Activated CD4-positive, alpha-beta T cell treated with anti-CD3 and anti-CD28 coated beads for 24 hours (primary cell): ENCODE measurements at places on chromosomes 3 and 15.

- no peak for DNase-seq
Observed at GRCh38 chr15:59185725-59186124, 20.9 kb upstream of the LDHAL6B start.

DNA sequence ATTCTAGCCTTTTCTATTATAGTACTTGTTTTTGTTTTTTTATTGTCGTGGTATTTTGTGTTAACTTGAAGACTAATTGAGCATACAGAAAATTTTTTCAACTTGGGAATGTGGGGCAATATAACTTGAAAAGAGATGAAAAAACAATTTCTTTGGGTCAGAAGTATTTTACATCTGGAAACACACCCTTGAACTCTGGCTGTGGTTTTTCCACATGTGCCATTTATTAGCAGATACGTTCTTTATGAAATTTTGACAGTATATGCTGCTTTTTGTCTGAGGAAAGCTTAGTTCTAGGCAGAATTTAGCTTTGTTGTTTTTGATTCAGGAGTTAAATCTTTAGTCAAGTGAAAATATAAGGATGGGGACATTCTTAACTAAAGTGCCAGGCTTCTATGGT is 44.7 kb downstream of the TCF12 start:
- DNase-seq, result no peak

DNA sequence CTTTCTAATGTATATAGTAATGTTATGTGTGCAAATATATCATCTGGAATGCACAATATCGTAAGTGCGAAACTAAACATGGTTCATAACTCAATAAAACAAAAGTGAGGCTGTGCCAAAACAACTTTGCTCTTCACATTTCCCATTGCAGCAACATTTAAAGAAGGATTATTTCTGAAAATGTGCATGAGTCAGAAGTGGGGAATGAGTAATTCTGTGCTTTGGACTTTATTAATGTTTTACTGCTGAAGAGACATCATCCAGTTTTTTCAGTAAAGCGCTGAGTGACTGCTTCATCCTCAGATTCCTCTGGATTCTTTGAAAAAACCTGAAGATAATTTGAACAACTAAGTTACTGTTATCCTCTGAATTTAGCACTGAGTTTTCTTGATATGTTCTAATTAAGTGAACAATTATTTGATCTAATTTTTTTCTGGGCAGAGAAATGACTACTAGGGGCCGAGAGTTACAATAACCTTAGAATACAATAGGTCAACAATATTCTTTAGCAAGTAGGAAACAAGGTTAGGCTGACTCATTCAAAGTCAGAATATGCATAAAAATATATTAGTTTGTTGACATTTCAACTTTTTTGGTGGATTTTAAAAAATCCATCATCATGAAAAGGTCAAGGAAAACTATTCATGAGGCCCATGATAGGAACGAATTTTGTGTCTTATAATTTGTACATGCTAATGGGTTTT is 20.0 kb upstream of the PLCL2 start:
- no peak for DNase-seq

DNA sequence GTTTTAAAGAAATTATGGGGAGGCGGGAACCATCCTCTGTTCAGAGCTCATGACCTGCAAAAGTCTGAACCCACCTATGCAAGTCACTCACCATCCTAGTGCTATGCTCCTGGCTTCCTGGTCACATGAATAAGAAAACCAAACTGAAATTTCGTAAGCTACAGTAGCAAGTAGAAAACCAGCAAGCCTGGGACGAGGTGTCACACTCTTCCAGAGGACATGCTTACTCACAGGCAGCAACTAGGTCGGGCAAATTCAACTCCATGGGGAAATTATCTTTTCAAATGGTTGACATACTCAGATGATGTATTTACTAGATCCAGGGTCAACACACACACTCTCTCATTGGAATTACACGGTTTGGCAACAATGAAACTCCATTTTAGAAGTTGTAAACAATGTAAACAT is 31.3 kb downstream of the LDHAL6B start:
- DNase-seq, result no peak

DNA sequence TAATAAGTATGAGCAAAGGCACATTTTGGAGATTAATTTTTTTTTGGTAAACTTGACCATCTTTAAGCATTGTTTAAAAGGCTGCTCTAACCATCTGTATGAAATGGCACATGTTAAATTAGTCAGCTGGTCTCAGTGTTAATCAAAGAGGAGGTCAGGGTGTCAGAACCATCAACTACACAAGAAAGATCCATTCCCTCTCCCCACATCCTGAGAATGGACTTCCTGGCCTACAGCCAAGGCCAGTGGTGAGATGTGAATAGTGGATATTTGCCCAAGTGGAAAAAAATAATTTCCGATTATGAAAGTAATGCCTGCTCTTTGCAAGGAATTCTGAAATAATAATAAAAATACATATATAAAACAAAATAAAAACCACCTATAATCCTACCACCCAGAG is 641.7 kb downstream of the NR2F2 start:
- no peak for DNase-seq

DNA sequence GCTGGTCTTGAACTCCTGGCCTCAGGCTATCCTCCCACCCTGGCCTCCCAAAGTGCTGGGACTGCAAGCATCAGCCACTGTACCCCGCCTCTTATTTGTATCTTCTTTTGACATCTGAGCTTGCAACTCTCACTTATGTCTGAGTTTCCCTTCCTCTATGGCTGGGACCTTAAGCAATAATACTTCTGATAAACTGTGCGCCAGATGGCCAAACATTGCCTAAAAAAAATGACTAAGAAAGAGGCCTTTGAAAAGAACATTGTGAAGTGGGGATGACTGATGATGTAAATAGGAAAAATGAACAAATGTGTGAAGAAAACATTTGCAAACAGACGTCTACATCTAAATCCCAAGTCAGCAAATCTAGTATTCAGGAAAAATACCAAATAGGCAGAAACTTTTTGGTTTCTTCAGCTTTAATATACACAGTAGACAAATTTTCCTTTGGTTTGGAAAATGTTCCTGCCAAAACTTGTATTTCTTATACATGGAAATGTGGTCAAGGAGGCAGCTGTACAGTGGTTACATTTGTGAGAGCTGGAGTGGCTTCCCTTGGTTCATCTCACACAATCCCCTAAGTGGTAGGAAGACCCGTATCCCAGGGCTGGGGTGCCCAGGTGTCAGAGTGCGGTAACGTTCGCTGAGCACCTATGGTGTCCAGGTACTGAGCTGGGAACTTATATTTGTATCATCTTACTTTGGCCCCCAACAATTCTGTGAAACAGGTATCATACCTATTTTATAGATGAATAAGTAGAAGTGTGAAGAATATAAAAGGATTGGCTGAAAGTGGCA is 11.6 kb upstream of the TFRC start:
- no peak for DNase-seq
